Thyroid gland (tissue), 4 donors: ENCODE measurements at places on chromosomes 5 and 9. TPM values are rescaled to one million over a fixed set of nuclear protein-coding genes. Genes with fewer than 3 reads are reported as not detected.
A peak's percentile ranks its signal among the peaks of the same experiment; 100 is the strongest.

- DNase-seq: peak; percentile 71
Measured at GRCh38 chr5:95846554-95847260, 24.2 kb upstream of the GLRX start.

DNA sequence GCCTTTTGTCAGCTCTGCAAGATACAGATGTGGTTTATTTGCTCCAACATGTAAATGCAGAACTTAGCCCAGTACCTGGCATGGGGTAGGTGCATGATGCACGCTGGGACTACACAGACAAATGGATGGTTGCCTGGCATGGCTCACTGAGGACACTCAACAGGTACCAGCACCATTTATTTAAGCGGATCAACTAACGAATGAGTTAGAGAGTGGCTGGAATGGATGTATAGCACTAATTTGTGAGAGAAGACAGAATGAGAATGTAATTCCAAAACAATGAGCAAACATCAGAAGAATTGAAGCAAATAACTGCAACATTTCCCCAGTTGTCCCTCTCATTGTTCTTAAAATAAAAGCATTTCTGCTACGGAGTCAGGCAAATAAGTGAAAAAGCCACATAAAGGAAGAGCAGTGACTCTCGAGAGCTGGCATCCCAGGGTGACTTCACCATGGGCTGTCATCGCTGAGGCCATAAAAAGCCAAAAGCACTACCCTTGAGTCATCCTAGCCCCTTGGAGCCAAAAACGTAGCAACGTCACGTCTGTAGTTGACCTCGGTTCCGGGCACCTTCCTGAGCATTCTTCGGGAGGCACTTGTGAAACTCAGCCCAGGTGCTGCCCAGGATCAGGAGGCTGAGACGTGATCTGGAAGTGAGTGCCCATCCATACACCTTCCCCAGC, 290.3 kb downstream of the NSG2 start:
- DNase-seq: no peak

- DNase-seq: no peak
Measured at GRCh38 chr5:156396063-156396829, 69.3 kb downstream of the SGCD start.

RPL7A gene
- 1,394 TPM for total RNA-seq

- DNase-seq: peak; percentile 60
Measured at GRCh38 chr5:133052317-133053175, 733 bp downstream of the HSPA4 start.

DNA sequence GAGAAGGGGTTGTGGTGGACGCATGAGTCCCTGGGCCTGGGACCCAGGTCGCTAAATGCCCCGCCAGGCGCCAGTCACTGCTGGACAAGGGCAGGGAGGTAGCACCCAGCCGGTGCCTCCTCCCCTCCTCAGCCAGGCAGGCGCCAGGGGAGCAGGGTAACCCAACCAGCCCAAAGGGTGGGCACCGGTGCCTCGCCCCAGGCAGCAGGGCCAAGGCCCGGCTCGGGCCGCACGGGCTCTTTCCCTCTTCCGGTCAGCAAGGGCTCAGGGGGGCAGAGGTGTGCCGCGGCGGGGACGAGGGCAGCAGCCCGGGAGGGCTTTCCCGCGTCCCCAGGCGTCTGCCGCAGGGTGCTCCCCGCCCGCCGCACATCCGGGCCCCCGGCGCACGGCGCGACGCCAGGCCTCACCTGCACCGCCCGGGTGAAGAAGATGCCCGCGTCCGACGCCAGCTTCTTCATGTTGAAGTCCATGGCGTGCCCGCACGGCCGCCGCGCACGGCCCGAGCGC, 393 bp downstream of the SH3GLB2 start:
- DNase-seq: peak; percentile 74

DNA sequence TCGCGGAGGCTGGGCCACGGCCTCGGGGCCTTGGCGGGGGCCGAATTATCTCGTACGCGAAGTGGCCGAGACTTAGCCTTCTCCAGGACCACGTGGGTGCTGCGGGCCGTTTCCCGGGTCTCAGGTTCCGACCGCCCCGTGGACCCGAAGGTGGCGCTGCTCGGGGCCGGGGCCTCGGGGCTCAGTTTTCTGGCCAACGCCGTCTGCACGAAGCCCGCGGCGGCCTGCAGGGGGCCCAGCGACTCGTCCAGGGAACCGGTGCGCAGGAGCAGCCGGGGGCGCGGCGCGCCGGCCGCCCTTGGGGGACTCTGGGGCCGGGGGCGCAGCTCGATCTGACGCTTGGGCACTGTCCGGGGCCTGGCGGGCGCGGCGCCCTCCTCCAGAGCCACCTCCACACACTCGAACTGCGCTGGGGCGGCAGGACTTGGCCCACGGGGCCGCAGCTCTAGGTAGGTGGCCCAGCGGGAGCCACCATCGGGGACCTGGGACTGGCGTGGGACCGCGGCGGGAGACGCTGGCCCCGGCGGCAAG, 716 bp downstream of the PROB1 start:
- DNase-seq: peak; percentile 61

GRCh38 chr9:126122901-126123616, 203.6 kb upstream of the MVB12B start:
- DNase-seq: no peak

DNA sequence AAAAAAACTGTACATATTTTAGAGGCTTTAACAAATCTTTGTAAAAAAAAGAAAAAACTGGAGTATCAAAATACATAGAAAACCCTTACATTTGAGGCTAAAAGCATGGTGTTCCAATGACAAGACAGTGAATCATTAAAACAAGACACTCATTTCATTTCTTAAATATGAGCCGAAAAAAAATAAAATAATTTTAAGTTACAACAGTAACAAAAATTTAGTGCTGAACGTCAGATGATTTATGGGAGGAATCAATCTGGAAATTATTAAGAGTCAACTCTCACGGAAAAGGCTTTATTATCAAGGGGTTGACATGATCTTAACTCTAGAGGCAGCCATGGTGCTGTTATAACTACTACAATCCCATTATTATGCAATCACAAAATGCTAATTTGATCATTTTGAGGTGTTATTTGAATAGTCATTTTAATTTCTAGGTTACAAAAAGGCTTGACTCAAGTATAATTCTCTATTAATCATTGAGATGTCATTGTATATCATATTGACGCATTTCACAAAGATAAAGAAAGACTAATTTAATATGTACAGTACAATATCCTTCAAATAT, 51.9 kb downstream of the MAPKAP1 start:
- DNase-seq: no peak

- no peak for DNase-seq
Measured at GRCh38 chr9:135979547-135980166, 18.5 kb upstream of the UBAC1 start.

- no peak for DNase-seq
Measured at GRCh38 chr5:149448831-149449714, 70.0 kb upstream of the IL17B start.

PCDHGA10 gene
- 17.1 TPM for total RNA-seq

- peak; percentile 99 for DNase-seq
Measured at GRCh38 chr5:171420431-171421241, 1.2 kb downstream of the FGF18 start.

DNA sequence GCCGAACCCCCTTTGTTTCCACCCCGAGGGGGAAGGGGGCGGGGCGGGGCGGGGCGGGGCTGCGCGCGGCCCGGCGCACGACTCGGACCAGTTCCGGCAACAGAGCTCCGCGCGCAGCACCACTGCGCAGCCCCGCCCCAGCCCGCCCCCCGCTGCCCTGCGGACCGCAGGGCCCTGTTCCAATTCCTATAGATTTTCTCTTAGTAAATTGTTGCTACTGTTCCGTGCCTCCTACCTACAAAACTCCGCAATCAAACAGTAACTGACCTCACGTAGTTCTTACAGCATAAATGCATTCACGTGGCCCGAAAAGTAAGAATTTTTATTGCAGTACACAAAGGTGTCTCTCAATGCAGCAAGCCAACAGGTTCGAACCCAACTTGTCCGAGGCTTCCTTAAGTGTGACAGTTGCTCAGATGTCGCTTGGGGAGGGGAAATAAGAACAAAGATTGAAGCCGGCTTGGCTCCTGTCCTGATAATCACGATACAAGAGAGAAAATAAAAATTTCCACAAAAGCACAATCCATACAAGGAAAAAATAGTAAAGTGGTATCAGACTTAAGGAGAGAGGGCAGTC, 1.2 kb upstream of the RNF38 start:
- no peak for DNase-seq

DNA sequence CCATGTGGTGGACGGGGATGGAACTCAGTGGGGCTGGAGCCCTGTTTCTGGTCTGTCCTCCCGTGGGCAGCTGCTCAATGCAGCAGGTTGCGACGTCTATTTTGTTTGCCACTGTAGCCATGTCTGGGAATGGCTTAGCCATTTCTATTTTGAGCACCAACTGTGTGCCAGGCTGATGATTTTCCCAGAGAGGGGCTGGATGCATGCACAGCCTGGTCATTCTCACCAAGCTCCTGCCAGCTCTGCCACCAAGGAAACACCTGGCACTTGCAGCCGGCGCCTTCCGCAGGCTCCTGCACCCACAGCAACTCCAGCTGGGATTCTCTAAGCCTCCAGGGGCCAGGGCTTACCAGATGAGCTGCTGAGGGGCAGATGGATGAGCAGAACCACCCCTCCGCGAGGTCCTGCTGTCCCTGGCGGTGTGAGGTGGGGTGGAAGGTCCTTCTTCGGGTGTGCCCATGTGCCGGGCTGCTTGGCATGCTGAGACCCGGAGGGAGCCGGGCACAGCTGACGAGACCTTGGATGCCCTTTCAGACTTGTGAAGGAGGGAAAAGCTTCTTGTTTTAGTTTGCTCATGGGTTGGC, 151.2 kb downstream of the RXRA start:
- no peak for DNase-seq

COX7C gene
- total RNA-seq: 217 TPM

GRCh38 chr9:123645126-123645525, 284.8 kb downstream of the DENND1A start:
- DNase-seq: no peak

DNA sequence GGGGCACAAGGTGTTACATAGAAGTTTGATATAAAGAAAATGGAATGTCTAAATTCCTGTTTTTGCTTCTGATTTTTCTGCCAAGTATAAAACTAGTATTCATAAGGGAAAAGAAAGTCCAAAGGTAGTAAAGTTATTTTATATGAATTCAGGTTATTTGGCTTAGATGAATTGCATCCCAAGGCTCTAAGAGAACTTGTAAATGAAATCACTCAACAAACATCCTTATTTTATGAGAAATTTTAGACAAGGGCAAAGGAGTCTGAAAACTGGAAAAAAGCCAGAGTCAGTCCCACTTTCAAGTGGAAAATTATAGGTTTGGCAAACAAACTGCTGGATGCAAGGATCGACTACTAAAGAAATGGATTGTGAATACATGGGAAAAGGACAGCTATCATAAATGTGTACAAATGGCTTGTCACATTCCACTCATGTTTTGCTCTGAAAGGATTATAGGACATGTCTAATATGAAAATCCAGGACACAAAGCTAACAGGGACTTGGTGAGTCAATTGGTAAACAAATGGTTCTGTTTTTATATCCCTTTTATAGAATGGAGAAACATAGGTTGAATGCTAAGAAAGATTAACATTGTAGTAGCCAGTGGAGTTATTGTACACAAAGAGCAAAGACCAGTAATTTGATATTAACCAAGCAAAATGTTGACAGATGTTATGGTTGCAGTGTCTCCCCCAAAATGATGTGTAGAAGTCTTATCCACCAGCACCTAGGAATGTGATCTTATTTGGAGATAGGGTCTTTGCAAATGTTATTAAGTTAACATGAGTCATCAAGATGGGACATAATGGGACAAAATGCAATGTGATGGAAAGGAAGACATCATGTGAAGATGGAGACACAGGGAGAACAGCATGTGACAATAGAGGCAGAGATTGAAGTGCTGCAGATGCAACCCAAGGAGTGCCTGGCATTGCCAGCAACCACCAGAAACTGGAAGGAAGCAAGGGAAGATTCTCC, 495.7 kb downstream of the TLE1 start:
- no peak for DNase-seq

TRAF1 gene
- total RNA-seq: 7.8 TPM

SLC25A2 gene
- total RNA-seq: 1.6 TPM

OLFM1 gene
- 25.8 TPM for total RNA-seq

DDX4 gene
- 0.33 TPM for total RNA-seq

- no peak for DNase-seq
Measured at GRCh38 chr5:114097570-114097969, 264.3 kb upstream of the KCNN2 start.

DNA sequence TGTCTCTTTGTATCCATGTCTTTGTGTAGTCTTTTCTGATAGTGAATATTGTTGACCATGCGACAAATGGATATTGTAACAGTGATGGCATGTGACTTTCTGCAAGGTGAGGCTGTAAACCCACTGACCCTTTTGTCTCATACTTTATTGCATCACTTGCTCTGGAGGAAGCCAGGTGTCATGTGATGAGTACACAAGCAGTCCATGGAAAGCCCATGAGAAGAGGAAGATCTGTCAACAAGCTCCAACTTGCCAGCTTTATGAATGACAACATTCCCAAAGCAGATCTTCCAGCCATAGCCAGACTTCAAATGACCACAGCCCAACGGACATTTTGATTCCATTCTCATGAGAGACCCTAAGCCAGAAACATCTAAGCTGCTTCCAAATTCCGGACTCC, 450.1 kb upstream of the ACTBL2 start:
- DNase-seq: no peak

- no peak for DNase-seq
Measured at GRCh38 chr5:148484651-148485050, 100.9 kb downstream of the FBXO38 start.

PIP5K1B gene
- total RNA-seq: 0.63 TPM

SLCO4C1 gene
- total RNA-seq: 0.94 TPM

- DNase-seq: no peak
Measured at GRCh38 chr9:13330396-13331004, 51.0 kb upstream of the MPDZ start.

DNA sequence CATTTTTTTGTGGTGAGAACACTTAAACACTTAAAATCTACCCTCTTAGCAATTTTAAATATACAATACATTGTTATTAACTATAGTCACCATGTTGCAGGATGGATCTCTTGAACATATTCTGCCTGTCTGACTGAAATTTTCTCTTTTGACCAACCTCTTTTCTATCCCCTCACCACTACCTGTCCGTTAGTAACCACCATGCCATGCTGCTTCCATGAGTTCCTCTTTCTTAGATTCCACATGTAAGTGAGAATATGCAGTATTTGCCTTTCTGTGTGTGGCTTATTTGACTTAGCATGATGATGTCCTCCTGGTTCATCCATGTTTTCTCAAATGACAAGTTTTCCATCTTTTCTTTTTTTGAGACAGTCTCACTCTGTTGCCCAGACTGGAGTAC, 48.5 kb upstream of the NAA35 start:
- no peak for DNase-seq

MLANA gene
- total RNA-seq: not detected

- DNase-seq: no peak
Measured at GRCh38 chr5:122576256-122577016, 198.4 kb upstream of the SNX2 start.

PITX1 gene
- total RNA-seq: not detected

DNA sequence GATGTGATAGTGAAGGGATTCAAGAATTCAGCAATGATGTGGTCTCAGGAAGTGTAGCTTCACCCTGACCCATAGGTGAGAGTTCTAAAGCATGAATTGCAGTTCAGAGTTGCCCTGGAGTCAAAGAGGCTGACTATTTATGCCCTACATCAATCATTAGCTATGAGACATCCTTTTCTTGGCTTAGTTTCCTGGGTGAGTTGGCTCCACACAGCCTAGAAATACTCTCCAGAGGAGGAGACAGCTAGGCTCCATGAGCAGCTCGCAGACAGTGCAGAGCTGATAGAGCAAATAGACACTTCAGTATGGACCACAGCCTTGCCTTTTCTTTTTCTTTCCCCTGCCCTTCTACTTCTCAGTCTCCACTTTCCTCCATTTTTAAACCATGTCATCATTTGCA, 1651.8 kb downstream of the MAT2B start:
- DNase-seq: no peak

GRCh38 chr9:137074657-137075274, 2.6 kb upstream of the UAP1L1 start:
- no peak for DNase-seq

HK3 gene
- total RNA-seq: 3.1 TPM
